A549 treated with dexamethasone at 1 μM for 4 hours (cell line): ENCODE measurements at places on chromosomes 5 and 9. TPM values are rescaled to one million over a fixed set of nuclear protein-coding genes. Genes with fewer than 3 reads are reported as not detected.

Gene TAF11L10
- total RNA-seq, result not detected in 5 replicates

Gene SLC31A1
- total RNA-seq, result 18.9 to 21.7 TPM (median 20.3 TPM) in 5 replicates

Gene HACD4
- 0.85 to 1.3 TPM (median 1.0 TPM) in 5 replicates for total RNA-seq

Gene PCDHA1
- total RNA-seq, result 0.08 to 0.21 TPM (median 0.18 TPM) in 5 replicates

Gene SLC36A3
- not detected in 5 replicates for total RNA-seq

Gene HEMGN
- not detected in 5 replicates for total RNA-seq

Gene PCDHB7
- 0.02 TPM in 1 of 5 replicates, not detected in the others for total RNA-seq
